Activated CD4-positive, alpha-beta T cell treated with anti-CD3 and anti-CD28 coated beads, Interleukin-2, amount 10 ng/mL, durations not matched to agents 7 days and 5 days (primary cell): ENCODE measurements at places on chromosomes 1 and 21.

- DNase-seq: peak; percentile 94
Observed at GRCh38 chr1:27392096-27392777, at the start of gene GPR3. TSS of gene GPR3 (plus strand) at chr1:27392622. CDS start at chr1:27393799, 1,177 bp downstream.

DNA sequence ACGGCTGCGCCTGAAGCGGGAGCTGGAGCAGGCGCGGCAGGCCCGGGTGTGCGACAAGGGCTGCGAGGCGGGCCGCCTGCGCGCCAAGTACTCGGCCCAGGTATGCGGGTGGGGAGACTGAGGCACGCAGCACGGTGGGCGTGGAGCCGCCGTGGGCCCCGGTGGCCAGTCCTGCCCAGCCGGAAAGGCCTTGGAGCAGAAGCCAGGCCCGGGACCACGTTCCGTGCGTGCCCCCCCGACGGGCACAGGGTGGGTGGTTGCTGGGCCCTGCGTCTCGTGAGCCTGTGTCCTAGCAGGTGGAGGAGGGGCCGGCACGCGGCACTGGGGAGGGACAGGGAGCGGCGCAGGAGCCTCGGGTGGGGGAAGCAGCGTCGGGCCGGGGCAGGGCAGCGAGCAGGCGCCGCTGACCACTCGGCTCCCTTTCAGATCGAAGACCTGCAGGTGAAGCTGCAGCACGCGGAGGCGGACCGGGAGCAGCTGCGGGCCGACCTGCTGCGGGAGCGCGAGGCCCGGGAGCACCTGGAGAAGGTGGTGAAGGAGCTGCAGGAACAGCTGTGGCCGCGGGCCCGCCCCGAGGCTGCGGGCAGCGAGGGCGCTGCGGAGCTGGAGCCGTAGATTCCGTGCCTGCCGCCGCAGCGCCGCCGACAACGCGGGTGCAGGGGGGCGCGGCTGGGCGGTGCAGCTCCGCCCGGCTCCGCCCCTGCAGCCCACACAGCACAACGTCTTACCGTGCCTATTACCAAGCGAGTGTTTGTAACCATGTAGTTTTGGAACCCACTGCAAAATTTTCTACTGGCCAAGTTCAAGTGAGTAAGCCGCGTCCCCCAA lies 78.2 kb downstream of the SKI start:
- DNase-seq: no peak

- no peak for DNase-seq
Observed at GRCh38 chr1:222641269-222641948, 23.5 kb downstream of the MIA3 start.

- DNase-seq: no peak
Observed at GRCh38 chr21:44445145-44445812, 10.0 kb upstream of the LRRC3 start.

- DNase-seq: no peak
Observed at GRCh38 chr21:42073145-42074099, 2.3 kb downstream of the UMODL1 start.

GRCh38 chr1:82152356-82153271 lies 351.9 kb downstream of the ADGRL2 start:
- no peak for DNase-seq

- DNase-seq: no peak
Observed at GRCh38 chr1:10675813-10676212, 120.6 kb downstream of the CASZ1 start.

GRCh38 chr21:24118738-24119459 lies 1488.4 kb downstream of the MRPL39 start:
- DNase-seq: no peak

DNA sequence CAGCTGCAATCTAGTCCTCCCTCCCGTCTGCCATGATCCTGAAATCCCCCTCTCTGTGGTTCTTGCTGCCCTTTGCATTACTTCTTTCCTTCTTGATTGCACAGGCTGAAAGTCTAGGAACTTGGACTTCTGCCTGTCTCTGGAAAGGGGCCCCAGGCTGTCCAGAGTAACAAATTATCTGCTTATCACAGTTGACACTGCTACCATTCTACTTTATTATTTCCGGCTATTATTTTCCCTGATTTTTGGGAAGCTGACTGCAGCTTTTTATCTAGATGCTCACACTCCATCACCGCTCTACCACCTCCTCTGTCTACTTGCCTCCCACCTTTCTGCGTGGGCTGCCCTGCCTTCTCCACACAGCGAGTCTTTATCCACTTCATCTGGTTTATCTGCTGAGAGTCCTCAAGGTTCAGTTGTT lies 202.1 kb upstream of the PLXNA2 start:
- no peak for DNase-seq

DNA sequence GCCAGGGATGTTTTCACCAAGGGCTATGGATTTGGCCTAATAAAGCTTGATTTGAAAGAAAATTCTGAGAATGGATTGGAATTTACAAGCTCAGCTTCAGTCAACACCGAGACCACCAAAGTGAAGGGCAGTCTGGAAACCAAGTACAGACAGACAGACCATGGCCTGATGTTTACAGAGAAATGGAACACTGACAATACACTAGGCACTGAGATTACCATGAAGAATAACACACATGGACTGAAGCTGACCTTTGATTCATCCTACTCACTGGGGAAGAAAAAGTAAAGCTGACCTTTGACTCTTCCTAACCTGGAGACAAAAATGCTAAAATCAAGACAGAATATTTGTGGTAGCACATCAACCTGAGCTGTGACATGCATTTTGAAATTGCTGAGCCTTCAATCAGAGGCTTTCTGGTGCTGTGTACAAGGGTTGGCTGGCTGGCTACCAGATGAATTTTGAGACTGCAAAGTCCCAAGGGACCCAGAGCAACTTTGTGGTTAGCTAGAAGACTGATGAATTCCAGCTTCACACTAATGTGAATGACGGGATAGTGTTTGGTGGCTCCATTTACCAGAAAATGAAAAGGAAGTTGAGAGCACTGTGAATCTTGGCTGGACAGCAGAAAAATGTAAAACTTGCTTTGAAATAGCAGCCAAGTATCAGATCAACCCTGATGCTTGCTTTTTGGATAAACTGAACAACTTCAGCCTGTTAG lies 190.4 kb upstream of the KCTD3 start:
- DNase-seq: no peak

DNA sequence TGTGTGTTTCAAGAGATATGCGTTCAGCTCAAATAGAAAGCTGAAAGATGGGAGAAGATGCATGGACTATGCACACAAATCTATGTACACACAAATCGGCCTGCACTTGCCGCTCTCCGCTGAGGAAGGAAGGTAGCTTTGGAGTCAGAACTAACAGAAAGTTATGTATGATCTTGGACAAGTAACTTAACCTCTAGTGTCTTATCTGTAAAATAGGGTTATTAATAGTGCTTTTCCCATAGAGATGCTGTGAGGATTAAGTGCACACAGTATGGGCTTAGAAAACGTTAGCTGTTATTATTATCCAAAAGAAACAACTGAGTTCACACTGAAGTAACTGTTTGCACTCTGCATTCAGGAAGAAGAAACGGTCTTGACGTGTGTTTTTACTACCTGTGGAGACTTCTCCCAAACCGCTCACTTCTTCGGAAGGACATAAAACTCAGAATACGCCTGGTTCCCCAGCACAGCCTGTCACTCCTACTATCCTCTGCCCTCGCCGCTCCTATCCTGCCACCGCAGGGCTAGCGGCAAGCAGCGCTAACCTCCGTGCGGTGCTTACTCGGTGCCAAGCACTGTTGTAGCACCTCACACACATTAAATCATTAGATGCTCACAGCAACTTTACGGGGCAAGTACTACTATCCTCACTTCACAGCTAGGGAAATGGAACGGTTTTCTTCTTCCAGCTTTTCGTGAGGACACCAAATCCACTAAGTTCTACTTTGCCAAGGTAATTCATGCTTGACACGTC lies 1.3 kb downstream of the TGFBR3 start:
- DNase-seq: peak; percentile 33

DNA sequence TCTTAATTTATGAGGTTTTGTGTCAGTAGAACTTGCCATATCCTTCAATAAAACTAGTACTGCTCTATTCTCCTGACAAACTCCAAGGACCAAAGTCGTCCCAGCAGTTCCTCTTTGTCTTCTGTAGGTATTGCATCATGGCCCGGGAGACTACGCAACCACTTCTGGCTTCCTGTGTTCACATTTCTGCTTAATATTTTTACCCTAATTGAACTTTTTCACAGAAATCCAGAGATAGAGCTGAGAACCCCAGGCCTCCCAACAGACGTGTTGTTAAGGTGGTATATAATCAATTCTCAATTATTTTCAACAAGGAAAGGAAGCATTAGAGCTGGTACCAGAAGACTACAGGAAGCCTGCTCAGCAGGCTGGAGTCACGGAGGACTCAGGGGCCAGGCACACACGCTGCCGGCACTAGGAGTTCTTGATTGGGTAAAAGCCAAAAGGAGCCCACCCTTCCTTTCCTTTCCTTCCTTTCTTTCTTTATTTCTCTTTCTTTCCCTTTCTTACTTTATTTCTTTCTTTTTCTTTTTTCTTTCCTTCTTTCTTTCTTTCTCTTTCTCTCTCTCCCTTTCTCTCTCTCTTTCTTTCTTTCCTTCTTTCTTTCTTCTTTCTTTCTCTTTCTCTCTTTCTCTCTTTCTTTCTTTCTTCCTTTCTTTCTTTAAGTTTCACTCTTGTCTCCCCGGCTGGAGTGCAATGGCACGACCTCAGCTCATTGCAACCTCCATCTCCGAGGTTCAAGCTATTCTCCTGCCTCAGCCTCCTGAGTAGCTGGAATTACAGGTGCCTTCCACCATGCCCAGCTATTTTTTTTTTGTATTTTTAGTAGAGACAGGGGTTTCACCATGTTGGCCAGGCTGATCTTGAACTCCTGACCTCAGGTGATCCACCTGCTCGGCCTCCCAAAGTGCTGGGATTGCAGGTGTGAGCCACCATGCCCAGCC lies 173.7 kb downstream of the ZBTB18 start:
- DNase-seq: no peak

- peak; percentile 56 for DNase-seq
Observed at GRCh38 chr1:50333595-50333974, 89.7 kb downstream of the DMRTA2 start.

- no peak for DNase-seq
Observed at GRCh38 chr1:27057389-27057788, 44.7 kb upstream of the TENT5B start.

GRCh38 chr1:17648457-17649145 lies 106.5 kb upstream of the ACTL8 start:
- no peak for DNase-seq

- no peak for DNase-seq
Observed at GRCh38 chr1:205456868-205457745, 1.3 kb upstream of the BLACAT1 start.

GRCh38 chr1:89276690-89277089 lies 4.0 kb upstream of the GBP5 start:
- no peak for DNase-seq

GRCh38 chr1:225044258-225044657 lies 114.8 kb downstream of the DNAH14 start:
- DNase-seq: no peak

- DNase-seq: no peak
Observed at GRCh38 chr1:173867141-173867752, 542 bp downstream of the GAS5 start.

- no peak for DNase-seq
Observed at GRCh38 chr1:53272349-53272748, 34.0 kb upstream of the MAGOH start.

- DNase-seq: no peak
Observed at GRCh38 chr1:157512036-157512969, 40.0 kb downstream of the FCRL5 start.

DNA sequence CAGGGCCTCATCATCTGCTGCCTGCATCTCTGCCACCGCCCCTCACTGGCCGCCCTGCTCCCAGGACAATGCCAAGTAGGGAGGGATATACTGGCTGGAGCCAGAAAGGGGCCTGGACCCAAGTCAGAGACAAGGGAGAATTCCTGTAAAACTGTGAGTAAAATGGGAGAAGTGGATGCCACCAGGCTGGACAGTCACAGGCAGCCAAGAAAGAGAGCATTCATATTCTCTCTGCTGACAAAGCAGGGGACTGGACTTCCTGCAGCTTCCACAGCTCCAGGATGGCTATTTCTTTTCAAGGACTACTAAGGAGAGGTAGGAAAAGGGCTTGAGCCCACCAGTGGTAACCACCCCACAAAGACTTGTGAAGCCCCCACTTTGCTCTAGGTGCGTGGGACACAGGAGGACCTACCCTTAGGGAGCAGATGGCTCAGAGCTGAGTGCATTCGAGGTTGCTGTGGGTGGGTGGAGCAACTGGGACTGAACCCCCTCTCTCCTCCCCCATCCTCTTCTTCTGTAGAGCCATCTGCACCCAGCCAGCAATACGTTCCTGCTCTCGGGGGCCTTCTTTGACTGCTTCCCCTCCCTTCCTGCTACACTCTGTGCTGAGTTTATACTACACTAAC lies 57.5 kb downstream of the GLIS1 start:
- DNase-seq: no peak

GRCh38 chr1:151799179-151800022 lies 5.8 kb downstream of the LINGO4 start:
- no peak for DNase-seq

DNA sequence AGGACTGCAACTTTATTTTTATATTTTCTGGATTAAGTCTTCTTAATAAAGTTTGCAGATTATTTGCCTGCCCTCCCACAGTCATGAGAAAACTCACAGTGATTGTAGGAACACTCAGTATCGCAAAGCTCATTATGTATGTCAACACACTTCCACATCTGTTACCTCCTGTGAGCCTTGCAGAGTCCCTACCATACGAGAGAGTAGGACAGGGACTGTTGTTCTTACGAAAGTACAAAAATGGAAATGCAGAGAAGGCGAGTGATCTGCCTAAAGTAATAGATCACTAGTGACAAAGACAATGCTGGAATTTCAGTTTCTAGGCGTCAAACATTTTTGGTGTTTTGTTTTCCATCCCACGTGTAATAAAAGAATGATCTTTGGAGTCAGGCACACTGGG lies 131.7 kb downstream of the SYT2 start:
- DNase-seq: no peak

GRCh38 chr1:206698011-206698410 lies 13.3 kb downstream of the MAPKAPK2 start:
- DNase-seq: no peak

- no peak for DNase-seq
Observed at GRCh38 chr1:150162582-150162861, 12.8 kb downstream of the PLEKHO1 start.

- no peak for DNase-seq
Observed at GRCh38 chr21:27393726-27394125, 426.8 kb upstream of the ADAMTS5 start.
